ENCODE measurements at places on chromosomes 2 and 18. TPM values are rescaled to one million over a fixed set of nuclear protein-coding genes. Genes with fewer than 3 reads are reported as not detected.

GRCh38 chr2:419687-420317, 131.9 kb upstream of the ALKAL2 start:
- DNase-seq: peak; percentile 44

- no peak for DNase-seq
Measured at GRCh38 chr2:38631976-38632375, 29.2 kb upstream of the HNRNPLL start.

DNA sequence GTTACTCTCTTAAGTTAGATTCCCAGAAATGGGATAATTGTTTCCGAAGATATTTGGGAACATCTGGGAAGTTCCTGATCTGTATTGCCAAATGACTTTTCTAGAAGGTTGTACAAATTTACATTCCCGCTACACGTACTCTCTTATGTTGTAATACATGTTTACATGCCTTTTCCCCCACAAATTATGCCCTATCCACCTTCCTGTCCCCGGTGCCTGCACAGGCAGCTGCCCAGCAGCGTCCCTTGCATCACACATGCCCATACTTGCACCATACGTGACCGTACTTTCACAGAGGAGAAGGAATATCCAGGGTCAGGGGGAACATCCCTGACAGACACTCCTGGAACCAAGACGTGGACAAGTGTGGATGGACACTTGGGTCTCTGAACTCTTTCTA, 24.2 kb upstream of the KLF11 start:
- DNase-seq: no peak

Gene SLC9A4
- 0.13 TPM for total RNA-seq

DNA sequence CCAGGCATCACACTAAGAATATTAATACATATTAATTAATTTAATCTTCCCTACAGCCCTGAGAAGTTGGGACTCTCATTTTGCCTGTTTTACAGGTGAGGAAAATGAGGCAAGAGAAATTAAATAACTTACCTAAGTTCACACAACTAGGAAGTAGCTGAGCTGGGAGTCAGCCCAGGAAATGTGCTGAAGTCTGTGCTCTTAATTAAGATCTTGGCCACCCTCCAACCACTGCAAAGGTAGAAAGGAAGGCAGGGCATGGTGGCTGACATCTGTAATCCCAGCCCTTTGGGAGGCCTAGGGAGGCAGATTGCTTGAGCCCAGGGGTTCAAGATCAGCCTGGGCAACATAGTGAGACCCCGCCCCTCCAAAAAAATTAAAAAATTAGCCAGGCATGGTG, 12.9 kb upstream of the MGAT4A start:
- DNase-seq: no peak

DNA sequence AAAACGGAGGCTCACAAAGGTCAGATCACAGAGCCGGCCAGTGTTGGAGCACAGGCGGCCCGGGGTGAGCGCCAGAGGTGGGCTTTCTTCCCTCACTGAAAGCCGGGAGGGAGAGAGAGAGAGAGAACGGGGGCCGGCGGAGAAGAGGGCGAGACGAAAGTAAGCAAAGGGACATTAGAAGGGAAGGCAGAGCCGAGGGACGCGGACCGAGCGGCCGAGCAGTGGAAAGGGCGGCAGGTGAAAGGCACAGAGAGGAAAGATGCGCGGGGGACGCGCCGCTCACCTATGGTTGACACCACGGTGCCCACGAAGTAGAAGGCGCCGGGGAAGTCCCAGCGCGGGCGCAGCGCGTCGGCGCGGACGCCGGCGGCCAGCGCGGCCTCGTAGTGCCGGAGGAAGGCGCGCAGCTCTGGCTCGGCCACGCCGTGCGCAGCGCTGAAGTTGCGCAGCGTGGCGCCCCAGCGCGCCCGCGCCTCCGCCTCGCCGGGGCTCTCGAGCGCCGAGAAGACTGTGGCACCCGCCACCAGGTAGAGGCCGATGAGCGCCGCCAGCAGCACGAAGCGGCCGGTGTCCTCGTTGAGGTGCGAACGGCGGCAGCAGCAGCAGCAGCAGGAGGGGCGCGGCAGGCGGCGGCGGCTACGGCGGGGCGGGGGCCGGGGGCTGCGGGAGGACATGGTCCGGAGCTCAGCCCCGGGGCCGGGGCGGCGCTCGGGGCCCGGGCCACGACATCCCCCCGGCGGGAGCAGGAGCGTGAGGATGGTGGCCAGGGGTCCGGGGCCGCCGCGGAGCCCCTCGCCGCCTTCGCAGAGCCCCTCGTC, 166.9 kb downstream of the MSH2 start:
- no peak for DNase-seq

GRCh38 chr2:224083638-224084037, 44.6 kb upstream of the SERPINE2 start:
- DNase-seq: no peak

Gene HOXD8
- not detected for total RNA-seq

DNA sequence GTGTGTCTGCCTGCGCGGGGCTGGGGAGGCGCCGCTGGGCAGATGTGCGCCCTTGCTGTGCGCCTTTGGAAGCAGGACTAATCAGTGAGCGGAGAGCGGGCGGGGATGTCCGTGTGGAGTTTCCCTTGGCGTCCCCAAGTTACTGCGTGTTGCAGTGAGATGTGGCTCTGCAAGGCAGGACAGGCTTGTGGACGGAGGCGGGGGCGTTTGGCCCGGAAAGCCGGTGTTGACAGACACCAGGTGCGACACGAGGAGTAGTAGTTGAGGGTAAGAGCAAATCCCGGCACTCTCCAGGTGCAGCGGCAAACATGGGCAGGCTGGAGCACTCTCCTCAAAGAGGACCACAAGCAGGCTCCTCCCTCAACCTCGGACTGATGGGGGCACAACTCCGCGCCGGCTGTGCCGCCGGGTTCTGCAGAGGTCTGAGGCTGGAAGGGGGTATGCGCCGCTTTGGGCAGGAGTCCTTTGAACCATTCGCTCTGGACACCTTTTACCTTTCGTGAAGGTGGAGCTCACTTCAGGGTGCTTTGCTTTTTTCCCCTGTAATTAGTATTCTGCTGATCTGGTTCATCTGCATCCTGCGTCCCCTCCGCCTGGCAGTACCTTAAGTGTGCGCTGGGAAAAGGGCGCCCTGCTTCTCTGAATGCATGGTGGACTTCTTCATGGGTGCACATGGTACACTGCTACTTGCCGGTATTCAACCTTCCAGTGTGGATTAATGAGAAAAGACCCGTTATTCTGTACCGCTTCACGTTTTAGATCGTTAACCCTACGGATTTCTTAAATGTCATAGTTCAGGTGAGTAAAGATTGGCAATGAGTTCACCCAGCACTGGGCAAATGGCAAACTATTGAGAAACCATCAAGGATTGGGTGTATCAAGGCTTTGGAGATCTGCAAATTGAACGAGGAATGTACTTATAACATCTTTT, 608 bp downstream of the CDH7 start:
- no peak for DNase-seq

GRCh38 chr2:69149631-69150215, 136.7 kb downstream of the ANTXR1 start:
- no peak for DNase-seq

GRCh38 chr2:80291656-80292055, 12.9 kb downstream of the LRRTM1 start:
- DNase-seq: no peak

DNA sequence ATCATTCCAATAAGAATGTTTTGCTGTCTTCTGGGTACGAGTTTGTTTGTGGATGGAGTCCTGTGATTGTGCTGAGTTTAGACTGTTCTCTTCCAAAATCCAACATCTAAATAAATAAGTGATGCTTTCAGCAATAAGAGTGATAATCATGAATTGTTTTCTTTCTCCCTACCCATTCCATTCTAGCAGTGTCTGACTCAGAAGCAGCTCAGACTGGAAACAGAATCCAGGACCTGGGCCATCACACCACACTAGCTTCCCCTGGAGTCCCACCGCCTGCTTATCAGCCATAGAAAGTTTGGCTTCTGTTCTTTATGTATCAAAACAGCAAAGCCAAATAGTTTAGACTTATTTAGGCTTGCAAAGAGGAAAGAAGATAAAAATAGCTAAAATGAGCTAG, 76.4 kb upstream of the CNGA3 start:
- no peak for DNase-seq

GRCh38 chr2:25252291-25253152, 84.1 kb upstream of the POMC start:
- DNase-seq: no peak

Gene G6PC2
- not detected for total RNA-seq

Gene CABYR
- total RNA-seq: 0.86 TPM

DNA sequence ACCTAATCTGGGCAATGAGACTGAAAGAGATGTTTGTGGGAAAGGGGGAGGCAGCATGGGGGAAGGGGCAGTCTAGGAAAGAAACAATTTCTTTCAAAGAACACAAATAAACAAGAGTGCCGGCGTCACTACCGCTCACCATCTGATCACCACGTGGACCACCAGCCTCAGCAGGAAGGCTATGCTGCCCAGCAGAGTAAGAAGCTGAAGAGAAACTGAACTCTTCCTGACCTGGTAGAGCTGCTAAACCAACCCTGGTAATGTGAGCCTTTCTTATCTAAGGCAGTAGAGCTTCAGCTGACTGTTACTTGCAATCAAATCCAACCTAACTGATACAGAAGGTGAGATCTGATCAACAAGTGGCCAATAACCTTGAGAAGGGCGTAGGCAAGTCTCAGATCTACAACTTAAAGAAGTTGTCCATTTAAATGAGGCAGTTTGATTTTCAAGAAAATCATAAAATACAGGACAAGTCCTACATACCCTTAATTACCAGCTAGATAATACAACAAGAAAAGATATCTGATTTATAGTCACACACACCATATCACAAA, 44.2 kb upstream of the SPTBN1 start:
- DNase-seq: no peak

DNA sequence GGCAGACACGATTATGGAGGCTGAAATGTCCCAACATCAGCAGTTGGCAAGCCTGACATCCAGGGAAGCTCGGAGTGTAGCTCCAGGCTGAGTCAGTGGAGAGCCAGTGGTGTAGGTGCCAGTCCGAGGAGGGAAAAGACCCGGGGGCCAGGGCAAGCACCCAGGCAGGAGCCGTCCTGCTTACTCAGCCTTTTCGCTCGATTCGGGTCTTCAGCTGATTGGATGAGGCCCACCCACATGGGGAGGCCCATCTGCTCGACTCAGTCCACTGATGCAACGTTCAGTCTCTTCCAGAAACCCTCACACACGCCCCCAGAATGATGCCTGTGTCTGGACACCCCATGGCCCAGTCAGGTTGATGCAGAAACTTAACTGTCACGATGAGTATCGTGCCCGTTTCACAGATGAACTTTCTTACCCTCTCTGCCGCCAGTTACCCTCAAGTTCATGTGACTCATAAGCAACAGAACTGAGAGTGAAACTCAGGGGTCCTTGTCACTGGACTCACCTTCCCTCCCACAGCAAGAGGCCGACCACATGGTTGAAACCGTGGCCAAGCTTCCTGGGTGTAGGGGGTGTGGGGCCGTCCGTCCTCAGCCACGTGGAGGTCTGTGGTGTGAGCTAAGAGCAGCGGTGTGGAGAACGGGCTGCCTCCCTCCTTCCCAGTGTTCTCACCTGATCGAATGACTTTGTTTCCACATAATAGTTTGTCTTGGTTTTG, 197.4 kb upstream of the HDAC4 start:
- no peak for DNase-seq

DNA sequence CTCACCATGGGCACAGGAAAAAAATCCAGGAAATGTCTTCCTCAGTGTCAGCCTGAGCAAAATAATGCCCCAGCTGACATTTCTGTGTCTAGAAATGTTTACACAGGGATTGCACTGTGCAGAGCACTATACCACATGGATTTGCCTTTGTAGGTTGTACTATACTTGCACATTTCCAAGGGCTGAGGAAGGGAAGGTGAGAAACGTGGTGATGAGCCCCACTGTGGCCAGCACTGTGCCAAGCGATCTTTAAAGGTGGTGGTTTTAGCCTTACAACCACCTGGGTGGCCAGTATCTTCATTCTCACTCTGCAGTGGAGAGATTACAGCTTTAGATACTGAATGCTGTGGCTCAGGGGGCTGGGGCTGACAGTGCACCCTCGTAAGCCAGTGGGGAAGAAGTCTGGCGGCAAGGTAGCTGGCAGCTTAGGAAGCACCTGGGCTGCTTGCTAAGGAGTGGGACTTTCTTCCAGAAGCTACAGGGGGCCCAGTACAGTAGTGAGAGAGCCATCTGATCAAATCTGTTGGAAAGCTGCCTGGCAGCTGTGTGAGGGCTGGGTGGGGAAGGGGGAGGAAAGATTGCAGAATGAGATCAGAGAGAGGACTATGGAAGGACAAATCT, 81.4 kb upstream of the MSH2 start:
- no peak for DNase-seq

DNA sequence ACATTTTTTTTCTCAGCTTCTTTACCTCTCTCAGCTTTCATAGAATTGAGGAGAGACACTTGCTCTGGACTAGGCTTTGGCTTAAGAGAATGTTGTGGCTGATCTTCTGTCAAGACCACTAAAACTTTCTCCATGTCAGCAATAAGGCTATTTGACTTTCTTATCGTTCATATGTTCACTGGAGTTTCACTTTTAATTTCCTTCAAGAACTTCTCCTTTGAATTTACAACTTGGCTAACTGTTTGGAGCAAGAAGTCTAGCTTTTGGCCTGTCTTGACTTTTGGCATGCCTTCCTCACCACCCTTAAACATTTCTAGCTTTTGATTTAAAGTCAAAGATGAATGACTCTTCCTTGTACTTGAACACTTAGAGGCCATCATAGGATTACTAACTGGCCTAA, 104.4 kb upstream of the SLC39A10 start:
- DNase-seq: no peak

Gene IGFBP2
- 1.8 TPM for total RNA-seq
